Central memory CD8-positive, alpha-beta T cell (primary cell): ENCODE measurements at places on chromosomes 2 and 18.

- DNase-seq, result no peak
These were observed 50.1 kb downstream of the ATOH8 start for GRCh38 chr2:85803704-85804425.

DNA sequence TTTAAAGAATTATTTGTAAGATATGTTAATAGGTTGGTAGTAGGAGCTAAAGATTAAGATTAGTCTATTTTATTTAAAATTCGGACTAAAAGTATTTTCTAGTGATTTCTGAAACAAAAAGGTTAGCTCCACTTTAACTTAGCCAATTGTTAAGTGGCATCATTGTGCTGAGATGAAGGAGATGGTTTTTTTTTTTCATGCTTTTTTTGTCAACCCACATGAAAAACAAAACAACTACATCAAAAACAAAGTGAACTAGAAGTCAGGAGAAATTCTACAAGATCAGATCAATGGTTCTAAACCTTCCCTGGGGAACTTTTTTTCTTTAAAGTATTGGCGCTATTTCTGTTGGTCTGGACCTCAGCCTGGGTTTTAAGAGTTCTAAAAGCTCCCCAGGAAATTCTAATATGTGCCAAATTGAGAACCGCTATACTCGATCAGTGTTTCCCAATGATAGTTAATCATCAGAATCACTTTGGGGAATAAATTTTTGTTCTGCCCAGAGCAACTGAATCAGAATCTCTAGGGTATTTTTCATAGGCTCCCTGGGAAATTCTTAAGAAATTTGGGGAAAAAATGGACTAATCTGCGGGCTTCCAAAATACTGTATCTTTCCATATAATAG, 2.3 kb downstream of the ZC3H6 start:
- DNase-seq, result no peak

- DNase-seq, result no peak
These were observed 86.8 kb downstream of the MALT1 start for GRCh38 chr18:58758046-58758445.

DNA sequence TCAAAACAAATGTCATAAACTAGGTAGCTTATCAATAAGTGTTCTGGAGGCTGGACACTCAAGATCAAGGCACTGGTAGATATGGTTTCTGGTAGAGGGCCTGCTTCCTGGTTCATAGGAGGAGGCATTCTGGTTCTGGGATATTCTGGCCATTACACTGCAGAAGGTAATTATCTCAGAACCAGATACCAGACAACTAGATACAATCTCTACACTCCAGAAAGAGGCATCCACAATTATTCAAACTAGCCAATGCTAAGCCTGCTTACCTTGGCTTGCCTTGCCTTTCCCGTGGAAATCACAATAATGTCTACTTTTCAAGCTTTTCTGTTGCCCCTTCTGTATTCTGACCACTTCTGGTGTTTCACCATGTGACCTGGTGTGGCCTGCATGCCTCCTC, 785.2 kb upstream of the GYPC start:
- no peak for DNase-seq

GRCh38 chr2:169636440-169637097, 52.4 kb downstream of the PPIG start:
- no peak for DNase-seq

GRCh38 chr18:29071869-29072268, 894.9 kb upstream of the CDH2 start:
- no peak for DNase-seq

DNA sequence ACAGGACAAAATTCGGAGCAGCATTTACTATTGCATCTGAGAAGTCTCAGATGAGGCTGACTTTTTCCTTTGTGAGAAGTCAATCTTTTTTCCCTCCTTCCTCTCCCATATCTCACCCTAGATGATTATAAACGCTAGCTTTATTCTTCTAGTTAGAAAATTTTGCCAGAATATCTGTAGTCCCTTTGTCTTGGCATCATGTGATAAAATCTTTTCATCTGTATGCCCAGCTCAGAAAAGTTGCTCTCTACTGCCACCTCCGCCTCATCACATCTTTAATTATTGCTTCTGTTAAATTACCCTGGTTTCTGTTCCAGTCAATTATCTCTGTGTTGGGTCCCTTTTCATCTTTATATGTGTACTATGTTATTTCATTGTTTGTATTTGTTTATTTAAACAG, 210.8 kb upstream of the SLC35G4 start:
- DNase-seq, result no peak

- DNase-seq, result no peak
These were observed 5.3 kb upstream of the TTC39C start for GRCh38 chr18:24009246-24009645.

- DNase-seq, result no peak
These were observed 258.8 kb downstream of the DLGAP1 start for GRCh38 chr18:4196351-4196750.

GRCh38 chr2:125405816-125406215, 1250.1 kb upstream of the GYPC start:
- DNase-seq, result no peak

GRCh38 chr2:184793176-184793575, 194.8 kb downstream of the ZNF804A start:
- DNase-seq, result no peak

- no peak for DNase-seq
These were observed 214.8 kb downstream of the ZNF521 start for GRCh38 chr18:25137197-25137472.

DNA sequence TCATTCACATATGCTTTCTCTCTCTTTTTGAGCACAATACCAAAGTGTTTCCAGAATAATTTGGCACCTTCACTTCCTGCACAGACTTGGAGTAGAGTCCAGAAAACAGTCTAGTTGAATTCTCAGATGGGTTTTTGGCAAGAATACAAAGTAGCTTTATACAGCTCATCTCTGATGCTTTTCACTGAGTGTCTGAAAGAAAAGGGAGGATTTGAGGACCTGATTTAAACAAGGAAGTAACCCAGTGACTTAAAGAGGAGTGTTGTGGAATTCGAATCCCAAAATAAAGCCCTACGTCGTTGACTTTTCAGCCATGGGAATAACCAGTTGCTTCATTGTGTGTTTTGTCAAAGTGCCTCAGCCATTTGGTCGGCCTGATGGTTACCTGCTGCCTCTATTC, 31.8 kb downstream of the METAP1D start:
- DNase-seq, result no peak

- DNase-seq, result no peak
These were observed 1.7 kb upstream of the SERPINE2 start for GRCh38 chr2:224040753-224041152.

DNA sequence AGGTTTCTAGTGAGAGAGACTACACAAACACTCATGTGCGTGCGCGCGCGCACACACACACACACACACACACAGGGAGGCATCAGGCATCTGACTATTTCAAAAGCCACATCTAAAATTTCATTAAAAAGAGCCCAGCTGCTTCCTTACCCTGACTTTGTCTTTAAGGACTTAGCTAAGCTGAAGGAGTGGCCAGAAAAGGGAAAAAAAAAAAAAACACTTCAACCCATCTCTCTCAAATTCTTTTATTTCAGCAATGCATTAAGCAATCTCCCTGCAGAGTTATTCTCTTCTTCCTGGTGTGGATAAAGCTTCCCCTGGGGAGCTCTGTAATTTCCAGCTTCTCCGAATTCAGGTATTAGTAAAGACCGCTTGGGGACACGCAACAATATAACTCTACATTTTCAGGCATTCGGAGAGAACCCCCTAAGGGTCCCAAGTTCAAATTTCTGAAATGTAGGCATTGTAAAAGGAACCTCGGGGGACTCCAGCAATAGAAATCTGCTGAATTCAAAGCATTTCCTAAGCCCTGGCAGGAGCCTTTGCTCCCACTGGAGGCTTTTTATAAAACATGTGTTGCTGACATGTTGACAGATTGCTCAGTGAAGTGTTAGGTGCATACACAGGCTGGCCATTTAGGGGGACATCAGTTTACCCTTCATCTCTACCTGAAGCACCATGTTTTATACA, 67.0 kb downstream of the ZNF521 start:
- no peak for DNase-seq

GRCh38 chr18:6414118-6414722, 491 bp downstream of the L3MBTL4 start:
- DNase-seq, result peak; percentile 11

- DNase-seq, result no peak
These were observed 104.9 kb downstream of the CDC42EP3 start for GRCh38 chr2:37566517-37566981.

DNA sequence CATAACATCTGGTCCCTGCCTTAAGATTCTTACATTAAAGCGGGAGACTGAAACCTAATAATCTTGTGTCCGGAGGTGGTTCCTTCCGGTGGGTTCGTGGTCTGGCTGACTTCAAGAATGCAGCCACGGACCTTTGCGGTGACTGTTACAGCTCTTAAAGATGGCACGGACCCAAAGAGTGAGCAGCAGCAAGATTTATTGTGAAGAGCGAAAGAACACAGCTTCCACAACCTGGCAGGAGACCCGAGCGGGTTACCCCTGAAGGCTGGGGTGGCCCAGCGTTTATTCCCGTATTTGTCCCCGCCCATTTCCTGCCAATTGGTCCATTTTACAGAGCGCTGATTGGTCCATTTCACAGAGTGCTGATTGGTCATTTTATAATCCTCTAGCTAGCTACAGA, 122.3 kb upstream of the SIX2 start:
- DNase-seq, result no peak

DNA sequence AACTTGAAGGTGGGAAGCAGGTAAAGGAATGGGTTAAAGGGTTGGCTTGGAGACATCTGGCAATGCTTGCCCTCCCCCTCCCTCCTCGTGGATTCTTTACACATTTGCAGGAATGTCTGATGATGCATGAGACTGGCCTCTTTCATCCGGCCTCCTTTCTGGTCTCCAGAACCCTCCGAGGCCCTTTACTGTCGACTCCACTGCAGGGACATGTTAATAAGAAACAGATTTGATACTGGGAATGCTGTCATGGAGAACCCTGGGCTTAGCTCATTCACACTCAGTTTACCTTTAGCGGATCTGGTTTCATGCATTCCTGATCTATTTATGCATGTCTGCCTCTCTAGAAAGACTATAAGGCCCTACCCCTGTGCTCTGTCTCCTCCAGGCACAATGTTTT, 238.7 kb downstream of the TGIF1 start:
- no peak for DNase-seq

DNA sequence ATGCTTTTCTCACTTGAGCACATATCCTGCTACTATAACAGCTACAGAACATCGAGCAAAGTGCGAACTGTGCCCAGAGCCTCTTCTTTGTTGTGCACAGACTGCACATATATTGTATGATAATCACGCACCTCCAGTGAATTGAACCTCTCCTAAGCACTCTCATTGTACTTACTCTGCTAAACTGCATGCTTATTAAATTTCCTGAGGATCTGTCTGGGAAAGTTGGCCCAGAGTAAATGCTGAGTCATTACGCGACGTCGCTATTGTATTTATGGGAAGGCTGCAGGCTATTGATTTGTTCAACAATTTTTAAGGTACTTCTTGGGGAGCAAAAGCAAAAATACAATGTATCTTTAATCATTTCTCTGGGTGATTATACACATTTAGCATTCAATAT, 399.6 kb upstream of the DSEL start:
- DNase-seq, result no peak
